ENCODE measurements at places on chromosomes 6 and 20. TPM values are rescaled to one million over a fixed set of nuclear protein-coding genes. Genes with fewer than 3 reads are reported as not detected.

- peaks cover 15% of the 10 kb centered on the region for H3K27me3 ChIP-seq
- no peak overlapping the region for H3K27ac ChIP-seq
- H3K4me1 ChIP-seq, result peaks cover 36% of the 10 kb centered on the region
- no peak for DNase-seq
- no peaks in the 10 kb centered on the region for H3K36me3 ChIP-seq
- no peak overlapping the region for H3K4me3 ChIP-seq
Observed at GRCh38 chr6:169935861-169936260, 184.4 kb downstream of the ERMARD start.

DNA sequence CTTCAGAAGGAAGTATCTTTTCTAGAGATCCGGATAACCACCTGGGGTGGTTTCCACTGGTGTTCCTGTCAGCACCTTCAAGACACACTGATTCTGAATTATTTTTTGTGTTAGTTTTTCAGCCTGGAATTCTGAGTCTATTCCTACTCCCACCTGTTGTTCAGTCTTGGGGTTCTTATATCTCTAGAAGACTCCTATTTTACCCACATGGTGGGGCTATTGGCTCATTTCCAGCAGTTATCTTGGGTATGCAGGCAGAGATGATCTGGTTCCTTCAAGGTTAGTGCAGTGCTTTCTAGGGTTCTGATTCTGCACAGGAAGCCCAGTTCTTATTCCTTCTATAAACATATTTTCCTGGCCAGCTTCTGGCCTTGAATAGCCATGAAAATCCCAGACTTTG, 175.6 kb upstream of the PDE7B start:
- DNase-seq, result peak; percentile 72
- no peaks in the 10 kb centered on the region for H3K27me3 ChIP-seq
- H3K4me3 ChIP-seq, result no peak overlapping the region
- H3K27ac ChIP-seq, result no peak overlapping the region

- H3K4me1 ChIP-seq, result no peaks in the 10 kb centered on the region
- no peaks in the 10 kb centered on the region for H3K27me3 ChIP-seq
- DNase-seq, result no peak
- H3K4me3 ChIP-seq, result no peak overlapping the region
- H3K36me3 ChIP-seq, result peaks cover 6% of the 10 kb centered on the region
- H3K27ac ChIP-seq, result no peak overlapping the region
Observed at GRCh38 chr6:135291288-135292076, 110.4 kb downstream of the MYB start.

- no peak overlapping the region for H3K4me3 ChIP-seq
- no peaks in the 10 kb centered on the region for H3K27me3 ChIP-seq
- peak overlapping the region; percentile 78 for H3K27ac ChIP-seq
Observed at GRCh38 chr6:90484903-90485302, 102.0 kb downstream of the MAP3K7 start.

DNA sequence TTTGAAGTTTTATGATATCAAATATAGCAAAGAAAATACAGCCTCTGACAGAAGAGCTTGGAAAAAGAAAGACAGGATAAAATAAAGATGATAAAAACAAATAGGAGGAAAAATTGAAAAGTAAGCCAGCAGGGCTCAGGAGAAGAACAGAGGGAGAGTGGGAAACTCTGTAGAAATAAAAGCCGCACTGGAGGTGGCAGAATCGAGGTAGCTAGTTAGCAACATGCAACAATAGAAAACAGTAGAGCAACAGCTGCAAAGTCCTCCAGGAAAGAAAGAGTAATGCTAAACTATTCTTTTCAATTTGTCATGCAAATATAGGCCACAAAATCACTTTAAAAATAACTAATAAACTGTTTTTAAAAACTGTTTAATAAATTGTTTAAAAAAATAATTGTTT, 28.8 kb downstream of the HBS1L start:
- peaks cover 18% of the 10 kb centered on the region for H3K4me1 ChIP-seq
- peak overlapping the region; percentile 12 for H3K4me3 ChIP-seq
- peak; percentile 51 for DNase-seq
- H3K27ac ChIP-seq, result peak overlapping the region; percentile 48
- peaks cover 7% of the 10 kb centered on the region for H3K36me3 ChIP-seq

DNA sequence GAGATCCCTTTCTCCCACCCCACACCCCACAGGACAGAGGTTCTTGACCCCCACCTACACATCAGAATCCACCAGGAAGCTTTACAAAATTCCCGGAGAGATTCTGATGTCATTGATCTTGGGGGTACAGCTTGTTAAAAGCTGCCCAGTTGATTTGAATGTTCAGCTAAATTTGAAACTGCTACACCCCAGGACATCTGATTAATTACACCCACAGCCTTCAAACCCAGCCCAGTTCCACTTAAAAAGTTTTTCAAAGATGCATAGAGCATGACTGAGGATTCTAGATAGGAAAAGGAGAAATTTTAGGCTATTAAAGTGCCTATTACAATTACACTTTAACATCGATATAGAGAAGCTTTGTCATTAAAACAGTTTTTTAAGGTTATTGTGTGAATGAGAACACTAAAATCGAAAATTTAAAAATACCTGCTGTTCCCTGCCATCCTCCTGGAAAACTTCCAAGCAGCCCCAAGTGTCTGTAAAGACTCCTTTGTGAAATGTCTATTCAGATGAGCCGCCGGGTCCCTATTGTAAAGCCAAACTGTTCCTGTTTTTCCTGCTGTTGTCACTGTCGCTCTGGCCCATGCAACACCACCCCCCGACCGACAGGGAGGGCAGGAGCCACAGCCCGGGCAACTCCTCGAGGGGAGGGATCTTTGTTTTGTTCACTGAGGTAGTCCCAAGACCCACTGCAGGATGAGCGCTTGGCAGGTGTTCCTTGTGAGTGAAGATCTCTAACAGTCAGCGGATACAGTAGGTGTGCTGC, 132.5 kb upstream of the PHACTR3 start:
- peak overlapping the region; percentile 13 for H3K27ac ChIP-seq
- H3K36me3 ChIP-seq, result no peaks in the 10 kb centered on the region
- H3K4me3 ChIP-seq, result no peak overlapping the region
- peaks cover under 1% of the 10 kb centered on the region for H3K27me3 ChIP-seq

DNA sequence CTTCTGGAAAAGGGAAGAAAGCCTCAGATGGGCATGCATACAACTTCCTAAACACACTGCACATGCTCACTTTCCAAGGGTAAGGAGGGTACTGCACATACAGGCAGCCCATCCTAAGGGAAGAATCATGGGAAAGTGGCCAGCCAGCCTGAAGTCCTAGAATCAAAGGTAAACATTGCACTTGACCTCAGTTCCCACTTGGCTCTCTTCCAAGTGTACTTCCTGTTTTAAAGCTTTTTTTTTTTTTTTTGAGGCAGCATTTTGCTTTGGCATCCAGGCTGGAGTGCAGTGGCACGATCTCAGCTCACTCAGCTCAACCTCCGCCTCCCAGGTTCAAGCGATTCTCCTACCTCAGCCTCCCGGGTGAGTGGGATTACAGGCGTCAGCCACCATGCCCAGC, 225.3 kb upstream of the EPHA7 start:
- H3K27ac ChIP-seq, result no peak overlapping the region
- H3K4me3 ChIP-seq, result no peak overlapping the region
- H3K36me3 ChIP-seq, result no peaks in the 10 kb centered on the region
- H3K27me3 ChIP-seq, result no peaks in the 10 kb centered on the region

SALL4 gene
- total RNA-seq, result 274 TPM

- DNase-seq, result no peak
- no peaks in the 10 kb centered on the region for H3K27me3 ChIP-seq
- H3K4me3 ChIP-seq, result no peak overlapping the region
- peaks cover 31% of the 10 kb centered on the region for H3K4me1 ChIP-seq
Observed at GRCh38 chr20:49889001-49889934, 26.1 kb downstream of the SPATA2 start.

DNA sequence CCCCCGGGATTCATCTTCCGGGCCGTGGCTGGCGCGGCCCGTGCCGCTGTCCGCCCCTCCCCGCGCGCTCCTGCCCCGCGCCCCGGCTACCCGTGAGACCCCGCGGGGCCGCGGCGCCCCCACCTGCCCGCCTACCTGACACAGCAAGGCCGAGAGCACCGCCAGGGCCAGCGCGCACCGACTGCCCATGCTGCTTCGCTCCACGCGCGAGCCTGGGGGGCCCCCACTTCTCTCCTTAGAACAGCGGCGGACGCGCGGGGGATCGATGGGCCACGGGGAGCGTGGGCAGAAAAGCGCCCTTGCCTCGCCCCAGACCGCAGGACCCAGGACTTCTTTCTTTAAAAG, 955 bp downstream of the DLL1 start:
- DNase-seq, result no peak
- peaks cover 67% of the 10 kb centered on the region for H3K27me3 ChIP-seq
- no peaks in the 10 kb centered on the region for H3K36me3 ChIP-seq

FAM217A gene
- total RNA-seq, result not detected

COL12A1 gene
- 1.3 TPM for total RNA-seq

PLG gene
- 0.03 TPM for total RNA-seq

DNA sequence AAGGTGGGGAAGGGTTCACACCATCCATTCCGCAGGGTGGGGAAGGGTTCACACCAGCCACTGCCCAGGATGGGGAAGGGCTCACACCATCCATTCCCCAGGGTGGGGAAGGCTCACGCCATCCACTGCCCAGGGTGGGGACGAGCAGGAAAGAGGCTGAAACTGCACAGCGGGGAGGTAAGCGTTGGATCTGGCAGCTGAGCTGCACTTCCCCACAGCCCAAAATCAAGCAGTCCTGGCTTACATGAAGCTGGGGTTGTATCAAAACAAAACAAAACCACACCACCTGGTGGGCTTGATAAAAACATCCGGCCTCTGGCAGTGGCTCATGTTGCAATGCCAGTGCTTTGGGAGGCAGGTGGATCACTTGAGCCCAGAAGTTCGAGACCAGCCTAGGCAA, 268.5 kb downstream of the TAF4 start:
- H3K4me3 ChIP-seq, result no peak overlapping the region
- peaks cover 4% of the 10 kb centered on the region for H3K4me1 ChIP-seq
- H3K27ac ChIP-seq, result no peak overlapping the region

KIF16B gene
- 10.6 TPM for total RNA-seq

CNR1 gene
- total RNA-seq, result 0.26 TPM

MCCD1 gene
- total RNA-seq, result not detected

LPIN3 gene
- total RNA-seq, result 2.8 TPM

GRCh38 chr6:108114841-108115597, 40.5 kb upstream of the OSTM1 start:
- peak overlapping the region; percentile 48 for H3K4me3 ChIP-seq
- DNase-seq, result peak; percentile 89
- peaks cover 100% of the 10 kb centered on the region for H3K27me3 ChIP-seq

CRIP3 gene
- total RNA-seq, result 21.3 TPM

GRCh38 chr20:48921168-48921882, at the start of gene ARFGEF2:
TSS of gene ARFGEF2 (plus strand) at chr20:48921711. CDS start at chr20:48921890, 179 bp downstream.
- peaks cover 9% of the 10 kb centered on the region for H3K4me1 ChIP-seq
- DNase-seq, result peak; percentile 99
- H3K27ac ChIP-seq, result peak within 1 kb of the TSS; percentile 84
- no peaks in the 10 kb centered on the region for H3K27me3 ChIP-seq
- peak within 1 kb of the TSS; percentile 70 for H3K4me3 ChIP-seq
- no peaks in the 10 kb centered on the region for H3K36me3 ChIP-seq

POFUT1 gene
- total RNA-seq, result 22.3 TPM

DNA sequence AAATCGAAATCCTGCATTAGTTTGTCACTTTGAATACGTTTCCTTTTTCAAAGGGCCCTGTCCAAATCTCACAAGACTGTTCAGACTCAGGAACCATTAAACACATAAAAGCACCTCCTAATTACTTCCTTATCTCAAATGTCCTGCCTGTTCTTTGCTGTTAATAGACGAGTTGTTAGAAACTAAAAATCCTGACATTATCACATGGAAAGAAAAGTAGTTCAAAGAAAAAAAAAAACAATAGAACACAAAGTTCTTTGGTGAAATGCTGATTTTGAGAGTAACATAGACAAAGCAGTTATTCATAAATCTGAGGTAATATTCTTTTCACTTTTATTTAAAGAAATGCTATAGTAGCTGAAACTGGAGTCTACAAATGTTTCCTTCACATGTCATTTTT, 12.1 kb upstream of the TAB2 start:
- H3K4me3 ChIP-seq, result no peak overlapping the region
- no peak for DNase-seq
- no peaks in the 10 kb centered on the region for H3K4me1 ChIP-seq
- no peak overlapping the region for H3K27ac ChIP-seq

GRCh38 chr20:34850969-34851368, 21.7 kb downstream of the GGT7 start:
- DNase-seq, result no peak
- H3K27ac ChIP-seq, result no peak overlapping the region

DNA sequence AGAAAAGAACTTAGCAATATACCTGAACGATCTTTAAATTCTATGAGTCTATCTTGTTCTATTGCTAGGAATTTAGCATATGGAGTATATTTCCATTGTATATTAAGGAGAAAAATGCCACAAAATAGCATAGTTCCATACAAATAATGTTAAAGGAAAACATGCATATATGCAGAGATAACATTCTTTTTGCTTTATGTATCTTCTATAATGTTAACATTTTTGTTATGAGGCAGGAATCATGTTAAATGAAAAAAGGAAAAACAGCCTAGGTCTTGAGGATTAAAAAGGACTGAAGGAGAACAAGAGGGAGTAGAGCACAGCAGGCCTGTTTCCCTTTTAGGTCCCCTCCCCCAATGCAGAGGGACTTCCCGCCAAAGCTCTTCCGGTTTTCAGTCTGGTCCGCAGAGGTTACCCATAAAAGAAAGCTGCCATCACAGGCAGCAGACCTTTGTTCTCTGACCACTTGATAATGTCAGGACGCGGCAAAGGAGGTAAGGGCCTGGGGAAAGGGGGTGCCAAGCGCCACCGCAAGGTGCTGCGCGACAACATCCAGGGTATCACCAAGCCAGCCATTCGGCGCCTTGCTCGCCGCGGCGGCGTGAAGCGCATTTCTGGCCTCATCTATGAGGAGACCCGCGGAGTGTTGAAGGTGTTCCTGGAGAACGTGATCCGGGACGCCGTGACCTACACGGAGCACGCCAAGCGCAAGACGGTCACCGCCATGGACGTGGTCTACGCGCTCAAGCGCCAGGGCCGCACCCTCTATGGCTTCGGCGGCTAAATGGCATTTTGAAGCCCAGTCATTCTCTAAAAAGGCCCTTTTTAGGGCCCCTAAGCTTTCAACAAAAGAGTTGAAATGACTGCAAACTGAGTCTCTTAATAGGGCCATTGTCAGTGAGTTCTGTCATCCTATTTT, 108.4 kb upstream of the PRSS16 start:
- H3K4me1 ChIP-seq, result peaks cover 40% of the 10 kb centered on the region

DNA sequence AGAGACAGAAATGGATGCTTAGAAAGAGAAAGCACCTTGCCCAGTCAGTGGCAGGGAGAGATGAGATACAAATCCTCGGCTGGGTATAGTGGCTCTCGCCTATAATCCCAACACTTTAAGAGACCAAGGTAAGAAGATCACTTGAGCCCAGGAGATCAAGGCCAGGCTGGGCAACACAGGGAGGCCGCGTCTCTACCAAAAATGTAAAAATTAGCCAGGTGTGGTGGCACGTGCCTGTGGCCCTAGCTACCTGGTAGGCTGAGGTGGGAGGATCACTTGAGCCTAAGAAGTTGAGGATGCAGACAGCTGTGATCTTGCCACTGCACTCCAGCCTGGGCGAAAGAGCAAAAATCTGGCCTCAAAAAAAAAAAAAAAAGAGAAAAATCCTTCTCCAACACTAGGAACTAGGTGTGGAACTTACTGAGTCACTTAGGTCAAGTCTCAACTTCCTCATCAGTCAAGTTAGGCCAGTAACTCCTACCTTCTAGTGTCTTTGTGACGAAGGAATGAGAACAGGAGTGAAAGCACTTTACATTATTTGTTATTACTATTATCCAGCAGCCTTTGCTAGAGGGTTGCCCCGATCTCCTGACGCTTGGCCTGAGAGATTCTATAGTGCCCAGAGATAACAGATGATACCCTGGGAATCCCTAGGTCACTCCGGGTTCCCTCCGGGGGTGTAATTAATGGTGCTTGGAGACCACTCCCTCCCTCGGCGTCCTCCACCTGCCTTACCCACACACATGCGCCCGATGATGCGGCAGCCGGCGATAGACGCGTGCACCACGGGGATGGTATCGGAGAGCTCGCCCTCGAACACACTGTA, 918 bp downstream of the EIF6 start:
- H3K4me1 ChIP-seq, result peaks cover 6% of the 10 kb centered on the region
- no peak overlapping the region for H3K27ac ChIP-seq
- H3K36me3 ChIP-seq, result no peaks in the 10 kb centered on the region
- H3K4me3 ChIP-seq, result peak overlapping the region; percentile 83

Data from neural progenitor cell (in vitro differentiated cells).